ENCODE measurements at places on chromosomes 3 and 15.

GRCh38 chr3:110680450-110680849 lies 391.2 kb upstream of the NECTIN3 start:
- no peak for DNase-seq

- DNase-seq: no peak
Measured at GRCh38 chr3:123733805-123734526, 149.1 kb upstream of the HACD2 start.

DNA sequence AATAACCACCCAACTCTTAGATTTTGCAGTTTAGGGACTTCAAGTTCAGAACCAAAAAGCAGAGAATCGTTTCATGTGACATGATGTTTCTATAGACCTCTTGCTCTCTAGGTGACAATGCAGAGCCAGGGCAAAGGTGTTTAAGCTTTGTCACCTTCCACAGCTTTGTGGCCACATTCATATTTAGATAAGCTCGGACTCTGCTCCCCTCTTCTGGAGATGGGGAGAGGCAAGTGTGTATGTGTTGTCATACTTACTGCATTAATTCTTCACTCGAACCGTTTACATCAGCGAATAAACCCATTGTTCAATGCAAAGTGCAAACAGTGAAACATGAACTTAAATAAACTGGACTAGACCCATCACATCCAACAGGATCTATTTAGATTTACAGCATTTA lies 33.2 kb downstream of the ST3GAL6 start:
- no peak for DNase-seq

DNA sequence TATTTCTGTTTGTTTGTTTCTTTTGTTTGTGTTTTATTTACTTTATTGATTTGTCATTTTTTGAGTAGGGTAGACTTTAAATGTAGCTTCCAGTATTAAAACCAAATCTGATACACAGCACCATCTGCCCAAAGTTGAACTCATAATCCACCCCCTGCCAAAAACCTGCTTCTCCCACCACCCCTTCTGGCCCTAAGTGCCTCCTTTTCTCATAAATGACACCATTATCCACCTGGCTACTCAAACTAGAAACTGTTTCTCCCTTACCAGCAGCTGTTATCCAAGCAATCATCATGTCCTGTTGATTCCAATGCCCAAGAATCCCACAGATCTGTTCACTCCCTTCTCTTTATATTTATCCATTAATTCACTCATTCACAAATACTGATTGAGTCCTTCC lies 21.8 kb upstream of the PTX3 start:
- no peak for DNase-seq

DNA sequence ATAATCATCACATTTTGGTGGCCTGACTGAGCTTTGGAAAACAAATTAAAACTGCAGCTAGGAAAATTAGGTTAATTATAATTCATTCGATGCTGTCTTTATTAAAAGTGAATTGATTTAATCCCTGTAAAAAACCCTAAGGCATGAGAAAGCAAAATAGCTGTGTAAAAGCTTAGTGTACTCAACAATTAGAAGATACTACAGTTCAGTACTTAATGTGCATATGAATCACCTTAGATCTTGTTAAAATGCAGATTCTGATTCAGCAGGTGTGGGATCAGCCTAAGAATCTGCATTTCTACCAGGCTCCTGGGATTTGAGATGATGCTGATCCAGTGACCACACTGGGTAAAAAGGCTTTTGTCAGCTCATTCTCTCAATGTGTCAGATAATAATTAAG lies 559.9 kb upstream of the GOLIM4 start:
- DNase-seq: no peak

DNA sequence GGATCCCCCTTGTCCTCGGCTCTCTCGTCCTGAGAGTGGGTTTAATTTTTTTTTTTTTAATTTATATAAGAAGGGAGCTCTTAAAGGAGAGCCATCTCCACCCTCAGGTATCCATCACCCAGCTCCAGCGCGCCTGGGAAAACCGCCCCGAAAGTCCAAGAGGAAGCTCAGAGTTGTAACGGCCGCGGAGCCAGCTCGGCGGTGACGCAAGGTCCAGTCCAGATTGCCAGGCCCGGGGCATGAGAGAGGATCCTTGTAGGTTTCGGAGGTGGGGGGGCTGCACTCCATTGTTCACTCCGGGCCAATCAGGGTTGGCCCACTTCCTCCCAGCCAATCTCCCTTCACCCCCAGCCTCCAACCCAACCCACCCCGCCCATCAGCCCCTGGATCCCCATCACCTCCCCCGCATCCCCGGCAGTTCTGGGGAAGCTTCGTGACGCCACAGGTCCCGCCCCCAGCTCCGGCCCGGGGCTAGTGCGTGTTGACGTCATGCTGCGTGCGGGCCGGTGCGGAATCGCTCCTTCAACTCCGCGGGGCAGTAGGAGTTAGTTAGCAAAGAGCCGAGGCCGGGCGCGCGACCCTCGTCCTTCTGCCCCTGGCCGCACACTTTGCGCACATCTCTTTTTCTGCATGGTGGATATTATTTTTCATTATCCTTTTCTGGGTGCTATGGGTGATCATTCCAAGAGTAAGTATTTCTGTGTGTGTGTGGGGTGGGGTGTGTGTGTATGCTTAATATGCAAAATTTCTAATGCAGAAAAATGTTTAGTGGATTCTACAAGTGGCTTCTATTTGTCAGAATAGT lies at the start of gene ISL2:
ISL2 (plus strand) TSS at position 520 of the 805 bp plus-strand sequence; CDS start at position 631, 111 bp downstream.
- no peak for DNase-seq

DNA sequence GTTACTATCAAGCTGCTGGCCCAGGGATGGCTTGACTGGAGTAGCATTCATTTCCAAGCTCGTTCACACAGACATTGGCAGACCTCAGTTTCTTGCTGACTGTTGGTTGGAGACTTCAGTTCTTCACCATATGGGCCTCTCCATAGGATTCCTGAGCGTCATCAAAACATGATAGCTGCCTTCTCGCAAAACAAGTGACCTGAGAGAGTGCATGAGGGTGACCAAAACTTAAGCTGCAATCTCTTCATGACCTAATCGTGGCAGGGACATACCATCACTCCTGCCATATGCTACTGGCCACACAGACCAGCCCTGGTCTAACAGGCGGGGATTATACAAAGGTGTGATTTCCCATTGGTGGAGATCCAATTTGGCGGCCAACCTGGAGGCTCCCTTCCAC lies 46.0 kb upstream of the C3orf22 start:
- no peak for DNase-seq

- no peak for DNase-seq
Measured at GRCh38 chr15:97683831-97684230, 276.7 kb upstream of the ARRDC4 start.

GRCh38 chr3:115628075-115628412 lies 4.7 kb downstream of the GAP43 start:
- no peak for DNase-seq

DNA sequence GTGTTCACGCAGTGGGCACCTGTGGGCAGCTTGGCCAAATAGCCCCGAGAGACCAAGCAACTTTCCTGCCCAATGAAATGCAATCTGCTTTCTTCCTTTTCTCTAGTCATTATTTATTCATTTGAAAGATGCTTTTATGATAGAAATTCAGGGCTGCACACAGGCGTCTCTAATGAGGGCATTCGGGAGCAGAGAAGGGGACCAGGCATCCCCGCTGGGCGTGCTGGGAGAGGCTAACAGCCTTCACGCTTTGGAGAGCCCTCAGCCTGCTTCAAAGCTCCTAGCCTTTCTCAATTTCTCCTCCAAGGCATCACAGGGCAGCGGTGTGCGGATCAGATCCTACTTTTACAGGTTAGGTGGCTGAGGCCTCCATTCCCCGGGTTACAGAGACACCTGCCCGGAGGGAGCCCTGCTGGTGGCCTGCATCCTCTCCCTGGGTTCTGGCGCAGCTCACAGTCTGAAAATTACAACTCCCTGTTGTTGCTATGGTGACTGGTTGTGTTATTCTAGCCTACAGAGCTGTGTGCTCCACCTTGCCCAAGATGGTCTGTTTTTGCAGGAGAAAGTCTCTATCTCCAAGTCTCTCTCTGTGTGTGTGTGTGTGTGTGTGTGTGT lies 21.8 kb upstream of the KLF13 start:
- DNase-seq: no peak

DNA sequence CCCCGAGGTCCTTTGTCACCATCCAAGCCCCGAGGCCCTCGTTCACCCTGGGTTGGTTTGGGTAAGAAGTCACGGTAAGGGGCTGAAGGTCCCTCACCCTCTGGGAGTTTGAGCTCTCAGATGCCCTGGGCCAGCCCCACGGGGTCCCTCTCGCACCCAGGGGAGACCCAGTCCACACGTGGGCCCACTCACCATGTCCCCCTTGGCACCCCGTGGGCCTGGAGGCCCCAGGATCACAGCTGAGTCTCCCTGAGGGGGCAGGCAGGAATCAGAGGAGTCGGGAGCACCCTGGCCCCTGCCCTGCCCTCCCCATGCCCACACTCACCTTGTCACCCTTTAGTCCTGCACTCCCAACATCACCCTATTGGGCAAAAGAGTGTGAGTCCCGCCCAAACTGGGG lies 5.8 kb upstream of the UCN2 start:
- no peak for DNase-seq

DNA sequence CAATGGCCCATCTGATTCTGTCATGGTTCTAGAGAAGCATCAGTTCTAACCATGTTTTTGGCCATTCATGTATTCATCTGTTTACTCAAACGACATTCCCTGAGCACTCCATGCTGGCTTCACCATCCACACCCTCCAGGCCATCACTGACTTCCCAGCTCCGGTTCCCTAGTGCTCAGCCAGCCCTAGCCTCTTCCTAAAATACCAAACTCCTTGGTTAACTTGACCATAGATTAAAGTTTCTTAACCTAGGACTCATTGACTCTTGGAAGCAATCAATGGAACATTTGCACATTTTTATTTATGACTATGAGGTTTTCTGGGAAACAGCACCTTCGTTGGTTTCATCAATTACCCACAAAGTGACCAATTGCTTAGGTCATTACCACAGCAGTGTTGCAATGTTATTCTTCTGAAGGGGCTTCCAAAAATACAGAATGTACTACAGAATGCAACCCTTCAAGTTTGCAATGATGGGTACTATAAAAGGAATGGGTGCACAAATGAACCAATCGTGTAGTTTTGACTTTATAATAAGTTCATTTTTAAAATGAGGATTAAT lies 27.2 kb upstream of the SLC25A36 start:
- DNase-seq: no peak

DNA sequence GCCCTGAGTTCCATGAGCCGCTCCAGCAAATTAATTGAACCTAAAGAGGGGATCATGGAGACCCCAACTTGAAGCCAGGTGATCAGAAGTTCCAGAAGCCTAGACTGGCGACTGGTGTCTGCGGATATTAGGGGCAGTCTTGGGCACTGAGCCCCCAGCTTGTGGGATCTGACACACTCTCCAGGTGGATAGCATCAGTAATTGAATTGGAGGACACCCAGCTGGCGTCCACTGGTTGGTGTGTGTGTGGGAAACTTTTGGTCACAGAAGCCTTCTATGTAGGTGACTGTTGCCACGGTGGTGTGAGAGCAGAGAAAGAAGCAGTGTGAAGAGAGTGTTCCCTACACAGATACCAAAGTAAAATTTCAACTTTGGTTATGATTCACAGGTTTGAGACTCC lies 106.0 kb upstream of the ADPGK start:
- no peak for DNase-seq

- DNase-seq: no peak
Measured at GRCh38 chr3:116378077-116378476, 67.2 kb downstream of the LSAMP start.

DNA sequence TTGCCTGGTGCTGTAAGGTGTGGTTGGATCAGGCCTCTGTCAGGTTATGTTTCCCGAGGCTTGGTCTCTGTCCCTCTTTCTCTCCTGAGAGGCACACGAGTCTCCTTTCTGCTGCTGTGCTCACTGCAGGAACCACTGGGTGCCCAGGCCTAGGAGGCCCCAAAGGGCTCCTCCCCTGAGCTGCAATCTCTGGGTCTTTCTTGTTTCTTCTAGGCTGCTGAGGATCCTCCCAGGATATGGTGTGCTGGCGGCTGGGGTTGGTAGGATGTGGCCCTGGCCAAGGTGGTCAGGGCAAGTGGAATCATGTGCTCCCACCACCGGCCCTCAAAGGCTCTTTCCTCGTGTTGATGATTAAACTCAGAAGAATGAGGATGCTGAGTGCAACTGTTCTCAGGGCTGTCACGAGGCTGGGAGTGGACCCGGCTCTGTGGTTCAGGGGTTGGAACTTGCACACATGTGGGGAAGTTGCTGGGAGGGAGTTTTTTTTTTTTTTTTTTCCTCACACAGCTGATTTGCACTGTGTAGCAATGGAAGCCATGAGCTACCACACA lies 43.6 kb upstream of the CTSH start:
- DNase-seq: no peak

DNA sequence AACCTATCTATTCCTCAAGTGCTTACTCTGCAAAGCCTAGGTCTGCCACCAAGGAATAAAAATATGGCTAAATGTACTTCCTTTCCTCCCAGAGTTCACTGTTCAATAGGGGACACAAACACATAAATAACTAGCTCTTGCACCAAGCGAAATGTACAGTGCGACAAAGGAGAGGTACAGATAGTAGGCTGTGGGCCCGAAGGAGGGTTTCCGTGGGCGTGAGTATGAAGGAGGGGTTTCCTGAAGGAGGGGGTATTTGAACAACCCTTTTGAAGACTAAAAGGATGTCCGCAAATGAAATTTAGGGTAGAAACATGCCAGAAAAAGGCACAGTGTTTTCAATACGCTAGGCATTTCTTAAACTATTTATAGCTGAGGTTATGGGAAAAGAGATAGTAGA lies 207.9 kb downstream of the LPP start:
- no peak for DNase-seq

GRCh38 chr15:91706322-91707032 lies 147.0 kb upstream of the SLCO3A1 start:
- DNase-seq: peak; percentile 62

DNA sequence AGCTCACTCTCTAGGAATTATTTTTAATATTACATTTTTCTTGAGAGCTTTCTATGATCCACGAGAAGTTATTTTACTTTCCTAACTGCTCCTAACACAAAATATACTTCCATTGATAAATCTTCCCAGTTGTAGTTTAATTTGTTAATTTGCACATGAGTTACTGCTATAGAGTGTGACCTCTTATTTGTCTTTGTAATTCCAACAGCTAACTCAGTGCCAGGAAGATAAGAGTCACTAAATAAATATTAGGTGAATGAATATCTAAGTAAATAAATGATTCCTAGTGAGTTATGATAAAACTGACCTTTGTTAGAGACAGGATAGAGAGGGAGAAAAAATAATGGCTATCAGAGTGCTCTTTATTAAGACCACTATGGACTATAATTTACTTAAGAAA lies 319.9 kb downstream of the NAALADL2 start:
- DNase-seq: no peak

DNA sequence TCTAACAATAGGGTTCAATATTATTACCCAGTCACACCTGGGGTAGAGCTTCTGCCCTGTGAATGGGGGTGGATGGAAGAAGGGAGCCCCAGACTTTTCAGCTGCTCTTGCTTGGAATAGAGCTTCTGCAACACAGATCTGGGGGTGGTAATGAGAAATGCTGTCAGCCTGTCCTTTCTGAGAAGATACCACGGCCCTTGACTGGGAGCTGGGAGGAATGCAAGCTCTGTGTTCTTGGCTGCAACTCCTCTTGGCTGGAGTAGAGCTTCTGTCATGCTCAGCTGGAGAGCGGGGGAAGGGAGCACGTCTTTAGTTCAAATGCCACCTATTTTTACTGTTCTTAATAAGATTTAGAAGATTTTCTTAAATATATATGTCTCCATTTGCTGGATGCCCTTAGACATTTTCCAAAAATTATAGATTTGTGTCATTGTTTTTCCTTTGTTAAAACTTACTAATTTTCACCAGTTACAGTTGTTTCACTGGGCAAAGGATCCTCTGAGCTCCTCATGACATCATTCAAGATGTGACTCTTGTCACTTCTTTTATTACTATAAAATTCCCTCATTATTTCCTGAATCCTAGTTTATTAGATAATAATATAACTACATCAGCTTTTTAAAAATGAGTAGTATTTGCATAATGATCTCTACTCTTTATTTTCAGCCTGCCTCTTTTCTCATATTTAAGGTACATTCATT lies 180.0 kb upstream of the TGFBR2 start:
- no peak for DNase-seq
